ENCODE measurements at places on chromosomes 13 and 19. TPM values are rescaled to one million over a fixed set of nuclear protein-coding genes. Genes with fewer than 3 reads are reported as not detected.

GRCh38 chr19:35373492-35373891 lies 2.6 kb downstream of the GPR42 start:
- H3K27me3 ChIP-seq: peaks cover 4% of the 10 kb centered on the region
- no peaks in the 10 kb centered on the region for H3K36me3 ChIP-seq
- H3K4me3 ChIP-seq: no peak overlapping the region
- peaks cover 21% of the 10 kb centered on the region for H3K4me1 ChIP-seq
- DNase-seq: no peak
- H3K27ac ChIP-seq: no peak overlapping the region

GRCh38 chr13:33746867-33747266 lies 71.1 kb upstream of the RFC3 start:
- no peaks in the 10 kb centered on the region for H3K27me3 ChIP-seq
- no peak overlapping the region for H3K4me3 ChIP-seq
- no peaks in the 10 kb centered on the region for H3K36me3 ChIP-seq
- DNase-seq: no peak
- peaks cover 19% of the 10 kb centered on the region for H3K4me1 ChIP-seq

DNA sequence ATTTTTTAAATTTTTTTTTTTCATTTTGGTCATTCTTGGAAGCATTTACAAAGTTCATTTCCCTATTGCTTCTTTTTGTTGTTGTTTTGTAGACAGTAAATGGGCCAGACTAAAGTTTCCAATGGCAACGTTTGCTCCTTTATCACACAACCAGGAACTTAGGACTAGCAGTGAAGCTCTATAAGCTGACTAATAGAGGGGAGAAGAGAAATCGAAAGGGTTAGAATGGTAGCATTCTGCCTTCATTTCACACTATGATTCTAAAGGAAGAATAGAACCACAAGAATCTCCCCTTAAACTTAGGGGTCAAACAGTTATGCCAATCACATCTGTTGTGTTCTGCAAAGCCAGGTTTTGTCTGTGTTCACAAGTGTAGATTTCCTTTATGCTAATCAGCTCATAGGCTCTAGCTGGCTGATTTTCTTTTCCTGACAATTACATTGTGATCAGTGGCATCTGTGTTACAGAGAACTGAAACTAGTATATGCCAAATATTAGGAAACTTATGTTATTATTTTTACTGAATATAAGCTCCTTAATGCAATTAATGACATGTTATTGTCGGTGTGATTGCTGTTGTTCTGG lies 467.3 kb downstream of the DACH1 start:
- H3K36me3 ChIP-seq: no peaks in the 10 kb centered on the region
- H3K4me3 ChIP-seq: no peak overlapping the region
- no peak for DNase-seq
- H3K27me3 ChIP-seq: no peaks in the 10 kb centered on the region

- H3K27me3 ChIP-seq: peaks cover 52% of the 10 kb centered on the region
- peaks cover 9% of the 10 kb centered on the region for H3K4me1 ChIP-seq
- peak; percentile 46 for DNase-seq
- no peak overlapping the region for H3K27ac ChIP-seq
- no peak overlapping the region for H3K4me3 ChIP-seq
Measured at GRCh38 chr19:15195371-15196334, 5.1 kb downstream of the NOTCH3 start.

GRCh38 chr13:98267080-98267912 lies 90.2 kb upstream of the RNF113B start:
- no peaks in the 10 kb centered on the region for H3K27me3 ChIP-seq
- no peak overlapping the region for H3K27ac ChIP-seq
- no peaks in the 10 kb centered on the region for H3K36me3 ChIP-seq
- no peaks in the 10 kb centered on the region for H3K4me1 ChIP-seq
- DNase-seq: no peak
- H3K4me3 ChIP-seq: no peak overlapping the region

The ZNF534 gene
- not detected for total RNA-seq

The RNF6 gene
- total RNA-seq: 36.2 TPM

The IZUMO4 gene
- 22.6 TPM for total RNA-seq

Data from activated CD8-positive, alpha-beta T cell treated with anti-CD3 and anti-CD28 coated beads for 36 hours (primary cell).